ENCODE measurements at places on chromosomes 13 and 19.

GRCh38 chr19:37654118-37654517, 1.1 kb downstream of the ZFP30 start:
- no peaks in the 10 kb centered on the region for H3K36me3 ChIP-seq
- peaks cover 40% of the 10 kb centered on the region for H3K27me3 ChIP-seq
- peaks cover 10% of the 10 kb centered on the region for H3K4me1 ChIP-seq
- DNase-seq, result no peak

- peaks cover 10% of the 10 kb centered on the region for H3K4me1 ChIP-seq
- H3K4me3 ChIP-seq, result no peak overlapping the region
- peak; percentile 79 for DNase-seq
- H3K27ac ChIP-seq, result no peak overlapping the region
- no peaks in the 10 kb centered on the region for H3K27me3 ChIP-seq
These were observed 11.3 kb downstream of the PRKCSH start for GRCh38 chr19:11446652-11447301.

DNA sequence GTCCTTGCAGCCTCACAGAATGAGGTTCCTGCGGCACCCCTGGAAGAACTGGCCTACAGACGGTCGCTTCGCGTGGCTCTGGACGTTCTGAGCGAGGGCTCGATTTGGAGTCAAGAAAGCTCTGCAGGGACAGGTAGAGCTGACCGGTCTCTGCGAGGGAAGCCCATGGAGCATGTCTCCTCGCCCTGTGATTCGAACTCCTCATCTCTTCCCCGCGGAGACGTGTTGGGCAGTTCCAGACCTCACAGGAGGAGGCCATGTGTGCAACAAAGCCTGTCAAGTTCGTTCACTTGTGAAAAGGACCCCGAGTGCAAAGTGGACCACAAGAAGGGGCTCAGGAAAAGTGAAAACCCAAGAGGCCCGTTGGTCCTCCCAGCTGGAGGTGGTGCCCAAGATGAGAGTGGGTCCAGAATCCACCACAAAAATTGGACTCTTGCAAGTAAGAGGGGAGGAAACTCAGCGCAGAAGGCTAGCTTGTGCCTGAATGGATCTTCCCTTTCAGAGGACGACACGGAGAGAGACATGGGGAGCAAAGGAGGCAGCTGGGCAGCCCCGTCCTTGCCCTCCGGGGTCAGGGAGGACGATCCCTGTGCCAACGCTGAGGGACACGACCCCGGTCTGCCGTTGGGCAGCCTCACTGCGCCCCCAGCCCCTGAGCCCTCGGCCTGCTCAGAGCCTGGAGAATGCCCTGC, 23.4 kb upstream of the NDUFS7 start:
- DNase-seq, result no peak
- peaks cover 37% of the 10 kb centered on the region for H3K4me1 ChIP-seq
- H3K27me3 ChIP-seq, result no peaks in the 10 kb centered on the region
- 0 out of 2 replicates have a peak overlapping the region, but pooled peaks have one; percentile 6 for H3K27ac ChIP-seq
- H3K36me3 ChIP-seq, result peaks cover 36% of the 10 kb centered on the region

DNA sequence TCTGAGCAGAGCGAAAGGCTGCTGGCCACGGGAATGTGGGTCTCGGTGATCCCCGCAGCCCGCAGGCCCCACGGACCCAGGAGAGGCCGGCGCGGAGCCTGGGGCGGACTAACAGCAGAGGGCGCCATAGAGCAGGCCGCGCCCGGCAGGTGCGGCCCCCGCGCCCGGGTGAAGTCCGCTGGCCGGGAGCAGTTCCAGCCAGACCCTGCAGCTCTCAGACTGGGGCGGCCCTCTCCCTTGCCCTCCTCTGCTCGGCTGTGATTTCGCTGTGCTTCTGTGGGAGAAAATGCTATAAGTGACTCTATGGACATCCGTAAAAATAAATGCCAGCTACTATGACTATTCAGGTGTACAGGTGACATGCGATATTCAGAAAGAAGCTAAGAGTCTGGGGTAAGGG, 37.7 kb downstream of the GSX1 start:
- no peaks in the 10 kb centered on the region for H3K36me3 ChIP-seq
- DNase-seq, result peak; percentile 80
- H3K4me1 ChIP-seq, result peaks cover 7% of the 10 kb centered on the region
- peaks cover 91% of the 10 kb centered on the region for H3K27me3 ChIP-seq
- 0 out of 2 replicates have a peak overlapping the region, but pooled peaks have one; percentile 34 for H3K4me3 ChIP-seq

DNA sequence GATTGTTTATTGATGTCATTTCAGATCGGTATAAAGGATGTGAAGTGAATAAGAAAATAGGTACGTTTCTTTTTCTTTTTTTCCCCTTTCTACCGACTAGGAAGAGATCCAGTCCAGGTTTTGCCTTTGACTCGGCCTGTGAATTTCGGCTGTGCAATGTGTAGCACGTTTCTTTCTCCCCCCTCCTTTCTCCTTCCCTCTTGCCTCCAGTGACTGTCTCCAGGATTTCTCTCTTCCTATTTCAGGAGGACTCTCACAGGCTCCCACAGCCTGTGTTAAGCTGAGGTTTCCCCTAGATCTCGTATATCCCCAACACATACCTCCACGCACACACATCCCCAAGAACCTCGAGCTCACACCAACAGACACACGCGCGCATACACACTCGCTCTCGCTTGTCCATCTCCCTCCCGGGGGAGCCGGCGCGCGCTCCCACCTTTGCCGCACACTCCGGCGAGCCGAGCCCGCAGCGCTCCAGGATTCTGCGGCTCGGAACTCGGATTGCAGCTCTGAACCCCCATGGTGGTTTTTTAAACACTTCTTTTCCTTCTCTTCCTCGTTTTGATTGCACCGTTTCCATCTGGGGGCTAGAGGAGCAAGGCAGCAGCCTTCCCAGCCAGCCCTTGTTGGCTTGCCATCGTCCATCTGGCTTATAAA, at the start of gene GPC6:
GPC6 (plus strand) TSS at position 185 of the 657 bp plus-strand sequence.
- H3K27me3 ChIP-seq, result peaks cover 13% of the 10 kb centered on the region
- peak; percentile 88 for DNase-seq
- peaks cover 37% of the 10 kb centered on the region for H3K4me1 ChIP-seq
- H3K4me3 ChIP-seq, result peak within 1 kb of the TSS; percentile 62
- H3K36me3 ChIP-seq, result no peaks in the 10 kb centered on the region

GRCh38 chr13:112178769-112179168, 111.8 kb downstream of the SOX1 start:
- H3K36me3 ChIP-seq, result no peaks in the 10 kb centered on the region
- H3K4me1 ChIP-seq, result no peaks in the 10 kb centered on the region
- H3K27me3 ChIP-seq, result no peaks in the 10 kb centered on the region

GRCh38 chr13:34411894-34412293, 530.2 kb upstream of the NBEA start:
- H3K4me3 ChIP-seq, result no peak overlapping the region
- DNase-seq, result no peak
- H3K36me3 ChIP-seq, result no peaks in the 10 kb centered on the region
- no peaks in the 10 kb centered on the region for H3K4me1 ChIP-seq
- H3K27me3 ChIP-seq, result no peaks in the 10 kb centered on the region

DNA sequence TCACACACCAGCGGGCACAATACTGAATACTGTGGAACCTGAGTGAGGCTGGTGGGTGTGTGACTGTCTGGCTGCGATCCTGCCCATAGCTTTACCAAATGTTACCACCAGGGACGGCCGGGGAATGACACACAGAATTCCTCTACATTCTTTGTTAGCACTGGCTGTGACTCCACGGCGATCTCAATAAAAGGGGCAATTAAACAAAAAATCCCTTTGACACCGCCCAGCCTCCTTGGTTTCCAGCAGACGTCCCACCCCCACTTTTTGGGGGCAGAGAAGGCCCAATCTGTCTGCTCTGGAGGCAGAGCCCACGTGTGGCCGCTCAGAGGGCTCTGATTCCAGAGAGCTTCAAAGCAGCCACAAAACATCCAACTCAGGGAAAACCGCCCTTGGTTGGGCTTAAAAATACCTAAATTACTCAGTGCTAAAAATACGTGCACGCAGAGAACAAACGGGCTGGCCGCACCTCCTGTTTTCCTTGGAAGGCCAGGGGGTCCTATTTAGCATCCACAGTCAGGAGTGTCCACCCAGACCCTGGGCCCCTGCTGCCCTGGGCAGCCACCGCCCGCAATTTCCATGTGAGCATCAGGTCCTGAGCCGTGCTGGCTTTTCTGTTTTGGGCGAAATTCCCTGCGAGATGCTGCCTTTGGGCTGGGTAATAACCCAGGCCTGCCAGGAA, 47.8 kb downstream of the GADD45B start:
- H3K27ac ChIP-seq, result peak overlapping the region; percentile 94
- H3K4me1 ChIP-seq, result peaks cover 12% of the 10 kb centered on the region
- peak; percentile 60 for DNase-seq
- no peaks in the 10 kb centered on the region for H3K36me3 ChIP-seq
- H3K27me3 ChIP-seq, result no peaks in the 10 kb centered on the region

DNA sequence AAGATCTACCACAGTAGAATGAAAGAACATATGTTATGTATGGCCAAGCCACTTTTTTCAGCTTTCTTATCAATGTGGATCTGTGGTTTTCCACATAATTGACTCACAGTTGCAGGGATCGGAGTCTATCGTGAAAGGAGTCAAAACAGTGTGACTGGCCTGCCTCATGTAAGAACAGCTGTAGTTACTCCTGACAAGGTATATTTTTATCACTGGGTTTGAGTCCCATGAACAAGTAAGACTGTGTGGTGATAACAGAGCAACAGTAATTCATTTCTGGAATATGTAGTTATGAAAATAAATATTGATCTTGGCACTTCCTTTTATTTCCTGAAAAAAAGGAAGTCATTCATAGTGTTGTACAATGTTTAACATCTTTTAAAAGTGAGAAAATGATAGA, 416.6 kb downstream of the KLF12 start:
- DNase-seq, result no peak
- no peaks in the 10 kb centered on the region for H3K27me3 ChIP-seq
- no peaks in the 10 kb centered on the region for H3K36me3 ChIP-seq
- H3K4me3 ChIP-seq, result no peak overlapping the region
- no peak overlapping the region for H3K27ac ChIP-seq

GRCh38 chr19:28454083-28454482, 758.9 kb downstream of the UQCRFS1 start:
- H3K4me3 ChIP-seq, result no peak overlapping the region
- no peaks in the 10 kb centered on the region for H3K36me3 ChIP-seq

Measured in GM23338 (cell line).